ENCODE measurements at places on chromosomes 1 and 21.

DNA sequence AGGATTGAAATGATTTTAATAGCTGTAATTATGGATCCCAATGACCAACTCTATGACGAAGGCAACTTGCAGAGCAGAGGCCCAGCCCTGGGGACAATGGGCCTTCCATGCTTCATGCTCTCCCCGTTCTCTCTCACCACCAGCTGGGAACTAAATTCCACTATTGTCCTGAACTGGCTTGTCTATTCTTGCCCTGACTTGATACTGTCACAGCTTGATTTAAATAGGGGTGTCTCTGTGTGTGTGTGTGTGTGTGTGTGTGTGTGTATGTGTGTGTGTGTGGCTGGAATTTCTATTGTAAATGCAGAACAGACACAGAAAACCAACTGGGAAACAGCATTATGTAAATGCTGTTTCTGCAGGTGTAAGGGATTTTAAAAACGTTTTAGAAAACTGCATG is 57.0 kb downstream of the SLC22A15 start:
- DNase-seq: no peak

DNA sequence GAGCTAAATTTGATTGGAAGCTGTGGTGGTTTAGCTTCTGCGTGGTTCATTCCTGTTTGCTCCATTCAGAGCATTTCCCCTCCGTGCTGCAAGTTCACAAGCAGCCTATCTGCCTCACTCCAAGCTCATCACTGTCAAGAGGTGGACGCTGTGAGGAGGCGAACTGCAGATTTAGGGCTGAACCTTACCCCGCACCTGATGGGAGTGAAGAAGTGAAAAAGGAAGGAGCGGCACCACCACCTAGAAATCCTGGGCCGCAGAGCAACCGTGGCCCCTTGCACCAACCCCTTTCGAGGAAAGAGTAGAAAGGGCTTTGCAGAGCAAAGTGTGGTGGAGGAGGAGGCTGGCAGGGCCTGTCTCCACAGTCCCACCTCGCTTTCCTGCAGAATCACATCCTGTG is 117.4 kb downstream of the IER5 start:
- DNase-seq: no peak

DNA sequence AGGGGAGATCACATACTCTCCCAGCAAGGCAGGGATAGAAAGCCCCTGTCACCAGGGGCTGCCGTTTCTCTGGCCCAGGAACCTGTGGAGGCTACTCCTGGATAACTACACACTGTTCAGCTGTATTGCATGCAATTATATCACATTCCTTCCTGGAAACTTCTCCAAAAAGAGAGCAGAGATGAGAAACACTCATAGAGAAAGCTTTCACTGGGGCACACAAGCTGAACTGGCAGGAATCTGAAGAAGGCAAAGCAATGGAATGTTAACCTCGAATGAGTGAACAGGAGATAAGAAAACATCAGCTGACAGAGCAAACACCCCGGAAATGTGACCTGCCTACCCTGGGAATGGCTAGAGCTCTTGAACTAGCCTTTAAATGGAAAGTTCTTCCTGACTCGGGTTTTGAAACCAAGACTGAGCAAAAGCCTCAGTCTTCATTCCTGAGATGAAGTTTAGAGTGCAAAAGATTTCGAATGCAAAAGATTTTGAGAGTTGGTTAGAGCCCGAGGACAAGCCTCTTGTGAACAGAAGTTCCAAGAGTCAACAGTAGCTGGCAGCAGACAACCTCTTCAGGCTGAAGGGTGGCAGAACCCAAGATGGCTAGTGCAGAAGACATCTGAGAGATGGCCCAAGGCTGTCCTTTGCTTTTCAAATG is 32.3 kb downstream of the CCN1 start:
- DNase-seq: no peak

- no peak for DNase-seq
Observed at GRCh38 chr1:41450747-41451285, 33.7 kb downstream of the EDN2 start.

GRCh38 chr1:69511426-69512192 is 56.1 kb upstream of the LRRC7 start:
- no peak for DNase-seq

DNA sequence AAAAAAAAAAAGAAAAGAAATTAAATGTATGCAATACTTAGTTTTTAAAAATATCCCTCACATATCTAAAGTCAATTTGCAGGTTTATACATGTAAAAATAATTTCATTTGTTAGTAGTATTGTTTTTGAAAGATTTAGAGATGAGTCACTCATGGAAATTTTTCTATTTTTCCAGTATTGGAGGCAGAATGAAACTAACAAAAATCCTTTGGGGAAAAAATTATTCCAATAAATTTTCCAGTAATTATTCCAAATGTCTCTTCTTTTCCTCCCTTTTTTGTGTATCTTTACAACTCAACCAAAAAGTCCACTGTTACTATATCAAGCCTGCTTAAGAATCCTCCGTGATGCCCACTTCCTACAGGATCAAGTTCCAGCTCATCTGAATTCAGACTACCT is 29.9 kb downstream of the MPZL1 start:
- no peak for DNase-seq

DNA sequence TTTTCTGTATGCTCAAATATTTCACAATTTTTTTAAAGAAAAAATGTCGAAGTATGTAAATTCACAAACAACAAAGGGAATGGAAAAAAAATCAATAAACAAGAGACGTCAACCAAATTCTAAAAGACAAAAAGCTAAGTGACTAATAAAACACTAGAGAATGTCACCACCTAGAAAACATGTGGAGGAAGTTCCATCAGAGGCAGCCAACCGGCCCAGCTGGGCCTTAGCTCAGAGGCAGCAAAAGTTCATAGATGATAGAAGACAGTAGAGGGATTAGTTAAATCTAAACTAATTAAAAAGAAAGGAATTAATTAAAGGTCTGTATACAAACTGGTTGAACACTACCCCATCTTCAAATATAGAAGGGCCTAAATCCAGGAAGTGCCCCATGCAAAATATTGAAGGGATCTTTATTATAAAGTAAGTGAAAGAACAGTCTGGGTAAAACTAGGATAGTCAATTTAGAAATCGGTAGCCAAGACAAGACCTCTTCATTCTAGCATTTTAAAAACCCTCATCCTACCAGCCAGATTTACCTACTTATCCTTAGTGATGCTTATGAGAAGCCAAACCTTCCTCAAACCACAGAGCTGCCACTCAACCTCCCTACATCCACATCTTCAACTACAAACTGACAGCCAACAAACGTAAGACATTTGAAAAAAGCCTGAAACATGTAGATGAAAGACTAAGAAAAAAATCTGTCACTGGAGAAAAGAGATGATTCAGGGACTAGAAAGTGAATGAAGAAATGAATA is 23.7 kb downstream of the MRPL39 start:
- no peak for DNase-seq

- DNase-seq: no peak
Observed at GRCh38 chr1:199310708-199311107, 671.9 kb downstream of the PTPRC start.

DNA sequence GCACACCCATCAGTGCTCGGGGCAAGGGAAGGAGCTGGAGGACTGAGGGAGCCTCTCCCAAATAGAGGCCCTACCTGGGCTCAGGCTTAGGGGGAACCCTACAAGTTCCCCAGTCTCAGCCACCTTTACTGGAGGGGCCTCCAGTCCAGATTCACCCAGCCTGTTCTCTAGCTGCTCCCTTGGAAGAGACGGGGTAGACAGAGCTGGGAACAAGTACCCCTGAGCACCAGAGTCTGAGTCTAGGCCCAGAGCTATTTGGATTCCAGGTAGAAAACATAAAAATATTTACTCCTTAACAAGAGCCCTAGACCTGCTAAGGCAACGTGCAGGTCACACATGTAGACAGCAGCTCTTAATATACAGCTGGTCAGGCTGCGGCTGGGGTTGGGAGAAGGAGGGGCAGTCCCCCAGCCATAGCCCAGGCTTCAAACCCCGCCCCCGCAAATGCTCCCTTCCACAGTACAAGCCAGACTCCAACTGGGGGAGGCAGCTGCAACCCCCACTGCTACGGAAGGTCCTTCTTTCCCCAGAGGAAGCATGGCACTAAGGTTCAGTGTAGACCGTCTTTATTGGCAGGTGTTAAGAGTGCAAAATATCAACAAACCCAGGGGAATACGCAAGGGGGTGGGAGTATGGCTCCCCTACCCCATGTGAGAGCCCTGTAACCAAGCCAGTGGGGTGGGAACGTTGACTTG is 8.0 kb downstream of the TENT5B start:
- DNase-seq: no peak

GRCh38 chr1:206128196-206128595 is 11.0 kb upstream of the AVPR1B start:
- DNase-seq: no peak

GRCh38 chr1:19397217-19397945 is 85.3 kb downstream of the SLC66A1 start:
- no peak for DNase-seq

DNA sequence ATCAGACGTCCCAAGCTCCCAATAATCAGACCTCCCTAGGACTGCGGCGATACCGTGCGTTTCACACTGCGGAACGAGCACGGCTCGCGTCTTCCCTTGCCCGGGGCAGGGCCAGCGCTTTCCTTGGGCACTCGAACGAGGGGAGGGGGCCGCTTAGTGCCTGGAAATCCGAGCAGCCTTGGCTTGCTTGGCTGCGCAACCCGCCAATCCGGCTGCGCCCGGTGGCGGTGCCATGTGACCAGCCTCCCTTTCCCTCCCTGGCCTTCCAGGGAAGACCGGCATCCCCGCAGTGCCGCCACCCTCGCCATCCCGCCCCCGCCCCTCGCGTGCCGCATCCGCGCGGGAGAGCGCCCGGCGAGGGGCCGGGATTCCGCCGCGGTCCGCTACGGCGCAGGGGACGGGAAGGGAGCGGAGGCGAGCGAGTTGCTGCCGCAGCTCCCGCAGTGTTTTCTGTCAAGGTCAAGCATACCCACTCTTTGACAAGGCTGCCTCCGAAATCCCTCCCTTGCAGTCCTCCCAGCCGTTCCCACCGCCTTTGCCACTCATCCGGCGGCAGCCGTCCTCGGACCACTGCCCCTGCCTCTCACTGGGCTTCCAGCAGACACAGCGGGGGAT is 8.3 kb upstream of the RNF19B start:
- no peak for DNase-seq

GRCh38 chr1:94425821-94426484 is 7.8 kb downstream of the ABCD3 start:
- no peak for DNase-seq

DNA sequence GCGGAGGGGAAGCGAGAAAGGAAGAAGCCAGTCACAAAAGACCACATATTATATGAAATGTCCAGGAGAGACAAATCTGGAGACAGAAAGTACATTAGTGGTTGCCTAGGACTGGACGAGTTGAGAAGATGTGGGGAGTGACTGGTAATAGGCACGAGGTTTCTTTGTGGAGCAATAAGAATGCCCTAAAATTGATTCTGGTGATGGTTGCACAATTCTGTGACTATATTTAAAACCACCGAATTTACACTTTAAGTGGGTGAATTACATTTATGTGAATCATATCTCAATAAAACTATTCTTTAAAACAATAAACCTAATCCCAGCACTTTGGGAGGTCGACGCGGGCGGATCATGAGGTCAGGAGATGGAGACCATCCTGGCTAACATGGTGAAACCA is 63.1 kb downstream of the ZNF281 start:
- DNase-seq: no peak

DNA sequence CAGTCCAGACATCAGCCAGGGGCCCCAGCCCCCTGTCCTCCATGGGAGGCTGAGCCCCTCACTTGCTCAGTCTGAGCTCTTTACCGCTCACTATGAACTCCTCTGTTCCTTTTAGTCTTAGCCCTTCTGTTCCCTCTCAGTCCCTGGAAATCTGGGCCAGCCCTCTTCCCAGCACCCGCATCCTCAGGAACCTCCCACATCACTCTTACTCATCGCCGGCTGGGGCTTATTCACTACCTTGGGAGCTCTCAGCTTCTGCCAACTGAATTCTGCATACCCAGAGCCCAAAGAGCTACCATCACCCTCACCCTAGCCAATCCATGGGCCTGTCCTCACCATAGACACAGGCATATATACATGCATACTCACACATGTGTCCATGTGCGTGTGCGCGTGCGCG is 11.5 kb downstream of the KNCN start:
- no peak for DNase-seq
